ENCODE measurements at places on chromosomes 3 and 15.

DNA sequence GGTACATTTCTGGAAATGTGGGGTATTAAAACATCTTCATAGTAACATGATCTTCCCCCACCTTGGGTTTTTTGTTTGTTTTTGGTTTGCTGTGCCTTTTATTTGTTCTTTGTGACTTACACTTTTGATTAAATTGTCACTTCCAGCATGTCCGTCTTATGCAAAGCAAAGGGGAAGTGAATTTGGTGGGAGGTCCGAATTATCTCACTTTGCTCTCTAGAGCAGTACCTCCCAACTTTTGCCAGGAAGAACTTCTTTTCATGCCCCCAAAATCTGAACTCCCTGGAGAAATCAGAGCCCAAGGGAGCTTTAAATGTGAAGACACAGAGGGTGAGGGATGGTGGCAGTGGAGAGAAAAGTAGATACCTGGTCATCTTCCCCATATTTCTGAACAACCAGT, 173.1 kb downstream of the IL5RA start:
- no peak for DNase-seq

GRCh38 chr15:96352604-96353405, 22.3 kb downstream of the NR2F2 start:
- no peak for DNase-seq

DNA sequence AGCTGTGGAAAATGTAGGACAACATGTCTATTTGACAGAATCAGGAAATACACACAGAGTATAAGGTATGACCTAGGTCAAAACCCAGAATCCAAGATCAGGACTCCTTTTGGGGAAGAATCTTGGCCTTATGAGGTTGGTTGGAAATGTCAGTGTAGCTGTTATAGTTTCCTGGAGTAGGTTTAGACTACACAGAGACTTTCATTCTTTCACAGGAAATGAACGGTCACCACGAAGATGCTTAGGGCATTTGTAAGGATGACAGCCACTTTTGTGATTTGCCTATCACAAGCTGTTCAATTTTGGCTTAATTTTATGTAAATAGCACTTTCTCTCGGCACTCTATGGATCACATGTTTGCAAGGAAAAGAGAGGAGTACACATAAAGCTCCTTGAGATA, 18.6 kb upstream of the ZBTB20 start:
- no peak for DNase-seq

- no peak for DNase-seq
Measured at GRCh38 chr15:49758856-49759255, 138.0 kb downstream of the DTWD1 start.

GRCh38 chr3:135975536-135975935, 10.0 kb downstream of the PPP2R3A start:
- DNase-seq = no peak

DNA sequence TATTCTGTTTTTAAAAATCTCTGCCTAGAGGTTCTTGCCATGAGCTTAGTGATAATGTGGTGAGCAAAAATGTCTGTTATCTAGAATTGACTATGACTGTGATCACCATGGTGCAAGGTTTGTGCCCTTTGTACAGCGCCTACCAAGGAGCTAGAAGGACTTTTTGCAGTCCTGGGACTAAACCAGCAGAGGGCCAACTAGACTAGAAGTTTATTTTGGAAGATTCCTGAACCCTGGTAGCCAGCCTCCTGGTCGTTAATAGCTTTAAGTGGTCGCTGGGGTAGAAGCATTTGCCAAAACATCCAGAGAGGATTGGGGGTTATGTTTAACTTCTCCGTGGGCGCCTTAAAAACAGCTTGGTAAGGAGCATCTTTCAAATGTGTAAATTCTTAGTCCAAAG, 7.8 kb downstream of the SCG5 start:
- peak; percentile 45 for DNase-seq

- no peak for DNase-seq
Measured at GRCh38 chr3:179921500-179921899, 115.2 kb downstream of the PEX5L start.

DNA sequence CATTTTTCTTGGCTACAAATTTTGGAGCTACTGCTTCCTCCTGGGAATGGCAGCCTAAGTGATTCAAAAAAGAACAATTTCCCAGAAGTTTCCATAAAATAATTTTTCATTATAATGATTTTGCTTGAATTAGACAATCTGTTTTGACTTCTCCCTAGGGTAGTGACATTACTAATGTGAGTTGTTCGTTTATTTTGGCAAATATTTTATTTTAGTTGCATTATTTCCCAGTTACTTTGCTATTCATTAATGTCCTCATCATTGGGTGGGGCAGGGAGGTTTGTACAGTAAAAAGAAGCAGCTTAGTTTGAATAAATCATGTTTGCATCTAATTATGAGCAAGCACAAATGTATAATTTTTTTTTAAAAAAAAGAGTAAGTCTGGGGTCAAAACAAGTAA, 686.6 kb downstream of the ROBO2 start:
- no peak for DNase-seq

DNA sequence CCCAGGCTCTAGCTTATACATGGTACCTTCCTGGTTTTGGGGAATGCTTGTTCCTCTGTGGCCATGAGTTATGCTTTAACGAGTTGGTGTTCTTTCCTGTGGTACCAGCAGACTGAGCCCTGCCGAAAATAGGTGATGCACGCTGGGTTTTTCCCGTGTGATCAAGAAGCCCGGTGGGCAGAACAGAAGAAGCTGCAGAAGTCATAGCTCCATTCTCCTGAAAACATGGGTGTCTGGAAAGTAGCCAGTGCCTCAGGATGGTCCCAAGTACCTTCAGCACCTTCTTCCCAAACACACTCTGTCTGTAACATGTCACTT, 25.2 kb downstream of the MAPKBP1 start:
- DNase-seq = no peak

- no peak for DNase-seq
Measured at GRCh38 chr3:190786898-190787297, 75.6 kb downstream of the GMNC start.

All from cardiac muscle cell (in vitro differentiated cells and primary cell).